ENCODE measurements at places on chromosomes 1 and 21.

DNA sequence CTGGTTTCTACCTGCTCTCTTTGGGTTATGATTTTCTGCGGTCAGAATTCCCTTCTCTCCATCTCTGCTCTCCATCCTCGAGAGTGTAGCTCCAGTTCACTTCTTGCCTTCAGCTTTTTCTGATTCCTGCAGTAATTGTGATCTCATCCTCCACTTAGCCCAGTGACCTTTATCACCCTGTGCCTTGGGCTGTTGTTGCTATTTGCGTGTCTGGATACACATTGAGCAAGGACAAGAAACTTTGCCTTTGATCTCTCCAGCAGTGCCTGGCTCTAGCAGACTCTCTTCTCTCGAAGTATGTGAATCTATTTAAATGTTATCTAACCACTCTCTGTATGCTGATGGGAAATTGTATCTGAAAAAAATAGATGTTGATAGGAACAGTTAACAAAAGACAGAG, 76.4 kb upstream of the MARK1 start:
- DNase-seq = no peak

- no peak for DNase-seq
These were observed 191.0 kb upstream of the VAMP3 start for GRCh38 chr1:7579831-7580804.

GRCh38 chr1:48873944-48874343, 97.3 kb upstream of the BEND5 start:
- DNase-seq = no peak

- no peak for DNase-seq
These were observed 115.1 kb downstream of the KCTD3 start for GRCh38 chr1:215682232-215682631.

DNA sequence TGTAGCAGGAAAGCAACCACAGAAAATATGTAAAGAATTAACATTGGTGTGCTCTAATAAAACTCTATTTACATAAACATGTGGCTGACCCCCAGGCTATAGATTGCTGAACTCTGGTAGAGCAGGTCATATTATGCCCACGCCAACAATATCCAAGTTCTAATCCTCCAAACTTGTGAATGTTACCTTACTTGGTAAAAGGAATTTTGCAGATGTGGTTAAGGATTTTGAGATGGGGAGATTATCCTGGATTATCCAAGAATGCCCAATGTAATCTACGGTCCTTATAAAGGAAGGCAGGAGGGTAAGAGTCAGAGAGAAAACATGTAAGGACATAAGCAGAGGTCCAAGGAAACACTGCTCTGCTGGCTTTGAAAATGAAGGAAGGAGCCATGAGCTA, 201.0 kb downstream of the USH2A start:
- no peak for DNase-seq

- DNase-seq = no peak
These were observed 2.7 kb upstream of the OR10J4 start for GRCh38 chr1:159429074-159429861.

GRCh38 chr1:117820694-117821381, 108.6 kb downstream of the GDAP2 start:
- DNase-seq = no peak

DNA sequence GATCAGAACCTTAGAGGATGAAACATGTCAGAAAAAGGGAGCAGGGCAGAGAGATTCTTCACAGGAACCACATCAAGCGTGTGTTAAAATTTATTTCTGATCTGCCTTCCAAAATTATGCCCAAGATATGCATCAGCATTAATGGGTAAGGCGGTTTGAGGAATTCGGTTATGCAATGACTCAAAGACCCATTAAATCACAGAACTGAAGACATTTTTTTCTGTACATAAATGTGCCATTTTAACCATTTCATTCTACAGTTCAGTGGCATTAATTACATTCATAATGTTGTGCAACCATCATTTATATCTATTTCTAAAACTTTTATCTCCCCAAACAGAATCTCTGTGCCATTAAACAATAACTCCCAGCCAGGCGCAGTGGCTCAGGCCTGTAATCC, 43.4 kb downstream of the CNST start:
- no peak for DNase-seq

- no peak for DNase-seq
These were observed 135.8 kb downstream of the SYF2 start for GRCh38 chr1:25096307-25097150.

DNA sequence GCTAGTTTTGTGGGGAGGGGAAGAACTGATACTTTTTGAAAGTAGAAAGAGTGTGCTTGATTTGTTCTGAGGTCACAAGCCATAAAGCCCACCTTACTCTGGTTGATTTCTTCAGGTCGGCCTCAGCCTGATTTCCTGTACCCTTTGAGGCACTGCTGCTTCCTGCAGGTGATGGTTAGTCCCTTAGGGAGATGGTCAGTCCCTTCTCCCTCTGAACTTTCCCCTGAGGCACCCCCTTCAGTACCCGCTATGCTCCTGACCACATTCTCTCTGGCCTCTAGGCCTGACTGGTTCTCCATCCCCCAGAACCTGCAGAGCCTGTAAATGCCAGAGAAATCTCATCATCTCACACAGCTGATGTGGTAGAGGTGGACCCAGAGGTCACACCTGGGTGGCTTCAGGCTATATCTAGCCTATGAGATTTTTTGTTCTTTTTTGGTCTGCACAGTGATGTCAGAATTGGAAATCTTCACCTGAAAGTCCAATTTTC, 15.0 kb upstream of the ID3 start:
- DNase-seq = no peak

DNA sequence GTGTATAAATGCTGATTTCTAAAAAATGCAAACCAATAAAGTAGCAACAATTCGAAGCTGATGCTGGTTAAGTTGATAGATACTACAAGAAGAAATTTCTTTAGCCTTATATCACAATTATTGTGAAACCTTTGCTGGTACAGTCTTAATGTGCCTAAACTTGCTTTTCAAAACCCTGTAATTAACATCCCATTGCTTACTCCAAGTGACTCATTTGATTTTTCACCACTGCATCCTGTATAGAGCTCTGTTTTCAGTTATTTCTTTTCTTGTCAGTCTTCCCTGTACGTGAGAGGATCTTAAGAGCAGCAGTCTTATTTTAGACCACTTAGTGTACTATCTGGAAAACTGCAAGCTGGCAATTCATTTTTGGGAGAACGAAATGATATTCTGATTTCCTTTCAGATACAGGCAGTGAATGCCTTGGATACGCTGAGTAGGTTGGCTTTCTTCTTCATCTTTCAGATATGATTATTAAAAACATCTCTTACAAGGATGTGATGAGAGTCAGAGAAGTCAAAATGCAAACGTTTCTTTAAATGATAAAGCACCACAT, 210.3 kb downstream of the KCTD3 start:
- DNase-seq = no peak

- DNase-seq = no peak
These were observed 1.0 kb downstream of the TMEM51 start for GRCh38 chr1:15154480-15155036.
